ENCODE measurements at places on chromosomes 13 and 19.

DNA sequence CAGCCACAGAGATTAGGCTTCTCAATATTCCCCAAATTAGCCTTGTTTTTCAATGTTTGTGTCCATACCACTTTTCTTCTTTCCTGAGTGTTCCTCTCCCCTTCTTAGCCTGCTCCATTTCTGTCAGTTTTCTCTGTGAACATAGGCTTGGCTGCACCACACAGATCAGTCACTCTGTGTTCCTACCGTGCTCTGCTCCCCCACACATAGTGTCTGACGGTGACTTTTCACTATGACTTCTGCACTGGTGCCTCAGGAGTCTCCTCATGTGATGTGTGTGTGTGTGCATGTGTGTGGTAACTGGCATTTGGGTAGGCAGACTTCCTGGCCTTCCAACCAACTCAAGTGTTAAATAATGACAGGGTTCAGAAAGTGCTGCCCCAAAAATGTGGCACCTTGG lies 47.9 kb upstream of the MYCBP2 start:
- DNase-seq, result no peak

DNA sequence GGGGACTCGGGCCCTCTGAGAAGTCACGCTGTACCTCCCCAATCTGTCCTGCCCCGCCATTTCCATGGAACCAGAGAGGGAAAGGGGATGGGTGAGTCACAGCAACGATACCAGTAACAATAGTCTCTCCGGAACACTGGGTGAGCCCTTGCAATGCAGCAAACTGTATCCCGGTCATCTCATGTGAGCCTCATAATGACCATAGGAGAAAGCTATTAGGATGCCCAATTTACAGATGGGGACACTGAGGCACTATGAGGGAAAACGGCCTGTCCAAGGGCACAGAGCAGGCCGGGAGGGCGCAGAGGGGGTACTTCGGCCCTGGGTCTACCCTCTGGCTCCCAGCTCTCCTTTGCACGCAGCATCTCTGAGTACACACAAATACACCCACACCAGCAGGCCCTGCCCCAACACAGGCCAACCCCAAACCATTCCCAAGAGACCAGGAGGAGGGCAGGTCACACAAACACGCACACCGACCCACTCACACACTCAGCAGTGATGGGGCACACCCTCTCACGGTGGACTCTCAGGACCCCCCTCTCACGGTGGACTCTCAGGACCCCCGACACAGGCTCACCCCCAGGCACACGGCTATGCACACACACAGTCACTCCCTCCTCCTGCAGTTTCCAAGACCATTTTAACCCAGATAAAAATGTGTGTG lies 18.2 kb downstream of the LRRC4B start:
- DNase-seq, result no peak

DNA sequence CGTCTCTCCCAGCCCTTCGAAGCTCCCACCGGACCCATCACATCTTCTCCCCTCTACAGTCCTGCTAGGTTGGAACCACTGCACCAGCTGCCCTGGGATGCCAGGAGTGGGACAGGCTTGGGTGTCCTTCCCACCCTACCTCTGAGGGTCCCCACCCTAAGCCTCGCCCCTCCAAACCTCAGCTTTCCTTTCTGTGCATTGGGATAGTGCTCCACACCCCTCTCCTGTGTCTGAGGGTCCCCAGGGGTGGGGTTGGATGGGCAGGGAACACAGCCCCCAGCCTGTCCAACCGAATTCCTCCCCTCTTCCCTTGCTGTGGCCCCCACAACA lies 1.9 kb upstream of the BCL3 start:
- no peak for DNase-seq

GRCh38 chr13:52053460-52053859 lies 29.0 kb downstream of the UTP14C start:
- DNase-seq, result peak; percentile 66

- DNase-seq, result no peak
Observed at GRCh38 chr13:37529751-37530385, 68.7 kb downstream of the POSTN start.

- DNase-seq, result peak; percentile 5
Observed at GRCh38 chr19:40744554-40745401, 5.5 kb downstream of the ACTMAP start.

DNA sequence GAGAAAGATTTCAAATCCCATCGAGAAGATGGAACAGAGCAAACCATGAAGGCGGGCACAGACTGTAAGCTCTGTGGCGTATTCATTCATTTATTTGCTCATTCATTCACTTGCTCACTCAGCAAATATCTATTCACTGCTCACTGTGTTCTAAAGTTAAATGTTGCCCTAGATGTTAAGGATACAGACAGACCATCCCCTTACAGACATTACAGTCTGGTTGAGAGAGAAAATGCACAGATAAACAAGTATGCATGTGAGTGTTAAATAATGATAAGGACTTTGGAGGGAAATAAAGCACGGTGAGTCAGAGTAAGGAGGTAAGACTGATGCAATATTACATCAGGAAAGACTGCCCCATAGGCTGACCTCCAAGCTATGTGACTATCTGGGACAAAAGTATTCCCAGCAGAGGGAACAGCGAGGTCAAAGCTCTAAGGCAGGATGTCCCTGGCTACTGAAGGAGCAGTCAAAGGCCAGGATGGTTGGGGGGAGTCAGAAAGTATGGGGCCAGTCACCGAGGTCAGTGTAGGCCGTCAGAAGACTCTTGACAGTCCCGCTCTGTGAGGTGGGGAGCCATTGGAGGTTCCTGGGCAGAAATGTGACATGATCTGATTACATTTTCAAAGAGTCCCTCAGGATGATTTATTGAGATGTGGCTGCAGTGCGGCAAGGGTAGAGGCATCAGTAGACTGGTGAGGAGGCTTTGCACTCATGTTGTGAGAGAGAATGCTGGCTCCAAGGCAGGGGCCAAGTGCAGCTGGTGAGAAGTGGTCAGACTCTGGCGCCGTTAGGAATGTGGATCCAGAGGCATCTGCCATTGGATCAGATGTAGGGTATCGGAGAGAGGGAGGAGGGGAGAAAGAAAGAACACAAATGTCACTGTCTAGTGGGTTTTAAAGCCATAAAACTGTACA lies 37.9 kb downstream of the MBNL2 start:
- peak; percentile 62 for DNase-seq

GRCh38 chr13:61078976-61079770 lies 336.5 kb downstream of the PCDH20 start:
- no peak for DNase-seq

GRCh38 chr13:99895444-99896368 lies 75.9 kb downstream of the ZIC5 start:
- no peak for DNase-seq

DNA sequence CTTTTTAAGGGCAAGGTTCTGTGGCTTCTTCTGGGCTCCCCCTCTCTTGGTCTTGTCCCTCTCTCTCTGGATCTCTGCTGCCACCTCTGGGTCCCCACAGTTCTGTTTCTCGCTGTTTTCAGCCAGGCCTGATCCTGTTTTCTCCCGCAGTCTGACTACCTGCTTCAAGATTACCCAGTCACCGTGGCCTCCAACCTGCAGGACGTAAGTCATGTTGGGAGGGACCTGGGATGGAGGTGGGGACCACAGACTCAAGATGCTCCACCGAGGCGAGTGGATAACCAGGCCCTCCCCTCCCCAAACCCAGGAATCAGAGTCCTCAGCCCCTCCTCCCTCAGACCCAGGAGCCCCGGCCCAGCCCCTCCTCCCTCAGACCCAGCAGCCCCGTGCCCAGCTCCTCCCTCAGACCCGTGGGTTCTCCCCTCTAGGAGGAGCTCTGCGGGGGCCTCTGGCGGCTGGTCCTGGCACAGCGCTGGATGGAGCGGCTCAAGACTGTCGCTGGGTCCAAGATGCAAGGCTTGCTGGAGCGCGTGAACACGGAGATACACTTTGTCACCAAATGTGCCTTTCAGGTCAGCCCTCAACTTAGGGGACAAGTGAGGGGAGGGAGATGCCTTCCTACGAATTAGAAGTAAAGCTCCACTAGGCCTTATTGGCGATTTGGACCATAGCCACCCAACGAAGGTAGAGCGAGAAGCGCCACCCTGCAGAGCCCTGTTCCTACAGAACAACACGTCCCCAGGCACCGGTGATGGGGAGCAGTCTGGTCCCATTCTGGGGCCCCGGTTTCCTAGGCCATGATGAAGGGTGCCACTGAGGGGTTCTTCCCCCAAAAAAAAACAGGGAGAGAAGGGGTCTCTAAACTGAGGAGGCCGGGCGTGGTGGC lies 2.2 kb downstream of the FLT3LG start:
- no peak for DNase-seq

- peak; percentile 25 for DNase-seq
Observed at GRCh38 chr13:93726173-93726957, 499.8 kb downstream of the GPC6 start.

- DNase-seq, result no peak
Observed at GRCh38 chr19:30376272-30376671, 4.1 kb downstream of the ZNF536 start.

DNA sequence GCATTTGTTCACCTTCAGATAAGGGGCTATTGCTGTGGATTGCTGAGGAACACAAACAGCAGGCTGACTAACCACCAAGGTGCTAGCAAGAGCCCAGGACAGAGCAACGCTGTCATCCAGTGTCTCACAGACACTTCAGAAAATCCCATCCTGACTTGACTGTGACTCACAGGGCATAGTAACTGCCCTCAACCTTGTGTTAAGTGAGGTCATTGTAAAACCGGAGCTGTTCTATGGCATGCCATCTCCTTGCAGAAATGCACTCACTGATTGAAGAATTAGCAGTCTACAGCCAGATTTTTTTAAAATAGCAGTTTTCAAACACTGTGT lies 51.1 kb downstream of the TNFRSF19 start:
- DNase-seq, result peak; percentile 80

DNA sequence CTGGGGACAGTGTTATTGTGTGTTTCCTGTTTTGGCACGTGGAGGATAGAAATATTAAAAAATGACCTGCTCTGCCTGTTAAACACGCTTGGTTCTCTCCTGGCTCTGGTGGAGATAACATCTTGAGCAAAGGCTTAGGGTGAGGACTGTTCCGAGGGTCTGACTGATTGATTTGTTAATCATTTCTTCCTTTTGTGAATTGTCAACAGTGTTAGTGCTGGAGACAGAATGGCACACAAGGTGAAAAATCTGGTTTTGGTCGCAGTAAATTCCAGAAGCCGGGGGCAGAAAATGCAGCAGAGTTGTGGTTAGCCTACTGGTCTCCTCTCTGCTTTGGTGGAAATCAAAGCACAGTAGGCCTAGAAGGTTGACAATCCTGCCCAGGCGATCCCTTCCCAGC lies 163.6 kb downstream of the FGF9 start:
- no peak for DNase-seq

DNA sequence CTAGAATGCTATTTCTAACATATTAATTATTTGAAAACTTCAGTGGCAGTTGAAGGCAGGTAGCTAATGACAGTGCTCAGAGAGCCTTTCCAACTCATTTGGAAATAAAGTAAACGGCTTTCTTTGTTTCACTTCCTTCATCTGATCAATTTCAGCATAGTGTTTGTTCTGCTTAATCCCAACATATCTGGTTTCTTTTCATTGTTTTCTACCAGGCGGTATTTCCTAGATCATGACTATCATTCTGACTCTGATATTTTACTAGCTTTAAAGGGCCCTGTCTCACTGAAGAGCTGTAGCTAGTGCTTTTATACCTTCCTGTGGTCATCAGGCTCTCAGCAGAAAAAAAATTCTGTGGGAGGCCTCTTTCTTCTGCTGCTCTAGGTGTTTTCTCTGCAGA lies 178.6 kb downstream of the RBM26 start:
- no peak for DNase-seq

DNA sequence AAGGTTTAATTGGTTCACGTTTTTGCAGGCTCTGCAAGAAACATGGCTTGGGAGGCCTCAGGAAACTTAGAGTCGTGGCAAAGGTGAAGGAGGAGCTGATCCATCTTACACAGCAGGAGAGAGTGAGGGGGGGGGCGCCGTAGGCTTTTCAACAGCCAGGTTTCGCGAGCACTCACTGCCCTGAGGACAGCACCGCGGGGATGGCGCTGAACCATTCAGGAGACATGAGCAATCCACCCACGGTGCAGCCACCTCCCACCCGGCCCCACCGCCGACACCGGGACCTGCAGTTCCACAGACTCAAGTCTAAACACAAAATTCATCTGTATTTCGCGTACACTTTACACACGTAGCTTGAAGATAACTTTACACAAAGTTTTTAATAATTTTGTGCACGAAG lies 73.6 kb downstream of the KDM4B start:
- DNase-seq, result no peak

- peak; percentile 36 for DNase-seq
Observed at GRCh38 chr19:34145741-34146202, 26.5 kb upstream of the LSM14A start.

- no peak for DNase-seq
Observed at GRCh38 chr13:30884543-30884942, 21.5 kb upstream of the MEDAG start.

DNA sequence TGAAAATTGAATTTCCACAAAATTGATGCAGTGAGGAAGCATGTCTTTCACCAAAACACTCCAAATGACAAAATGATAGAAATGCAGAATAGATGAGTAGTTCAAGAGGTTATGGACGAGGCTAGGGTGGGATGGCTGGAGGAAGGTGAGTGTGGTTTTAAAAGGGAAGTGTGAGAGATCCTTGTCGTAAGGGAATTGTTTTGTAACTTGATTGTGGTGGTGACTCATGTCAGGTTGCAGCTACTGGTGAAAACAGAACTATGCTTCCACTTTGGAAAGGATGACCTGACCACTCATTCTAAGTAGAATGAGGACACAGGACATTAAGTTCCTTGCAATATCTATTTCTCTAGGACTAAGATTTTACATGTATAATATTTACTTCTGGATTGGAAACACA lies 345.7 kb downstream of the MTUS2 start:
- peak; percentile 25 for DNase-seq

DNA sequence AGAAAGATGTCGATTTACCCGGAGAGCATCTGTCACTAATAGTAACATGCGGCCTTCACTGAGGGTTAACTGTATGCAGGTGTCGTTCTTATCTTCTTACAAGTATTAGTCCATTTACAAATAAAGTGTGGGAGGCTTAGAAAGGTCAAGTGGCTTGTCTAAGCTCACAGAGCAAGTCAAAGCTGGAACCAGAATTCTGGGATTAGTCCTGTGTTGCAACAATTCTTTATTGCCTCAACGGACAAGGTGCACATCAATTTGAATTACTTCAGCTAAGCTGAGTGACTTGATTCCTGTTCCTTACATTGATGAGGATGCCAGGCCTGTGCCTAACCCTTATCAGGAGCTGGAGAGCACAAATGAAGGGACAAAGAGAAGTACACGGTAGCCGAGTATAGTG lies 1193.6 kb downstream of the UQCRFS1 start:
- DNase-seq, result no peak

GRCh38 chr19:3969435-3970312 lies 1.2 kb downstream of the DAPK3 start:
- DNase-seq, result peak; percentile 89

Data from AG10803 (cell line).